ENCODE measurements at places on chromosomes 4 and X. TPM values are rescaled to one million over a fixed set of nuclear protein-coding genes. Genes with fewer than 3 reads are reported as not detected.
A peak's percentile ranks its signal among the peaks of the same experiment; 100 is the strongest.

Gene HSFX1
- 0.25 TPM for total RNA-seq

DNA sequence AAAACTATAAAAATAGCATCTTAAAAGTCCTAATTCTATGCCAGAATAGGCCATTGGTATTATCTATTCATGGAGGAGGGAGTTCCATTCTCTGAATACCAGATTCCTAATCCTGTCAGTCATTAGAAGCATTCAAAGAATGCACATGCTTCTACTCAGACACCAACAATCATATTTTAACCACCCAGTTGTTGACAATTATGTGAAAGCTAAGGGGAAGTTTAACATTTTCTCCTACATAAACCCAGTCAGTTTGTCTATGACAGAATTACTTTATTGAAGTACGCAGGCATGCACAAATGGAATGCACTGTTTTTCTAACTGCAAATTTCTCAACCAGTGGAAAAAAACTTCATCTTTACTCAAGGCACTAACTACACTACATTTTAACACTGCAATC lies 69.6 kb upstream of the MTNR1A start:
- DNase-seq: no peak

- no peak for DNase-seq
Observed at GRCh38 chr4:14539246-14539645, 463.0 kb upstream of the CPEB2 start.

GRCh38 chr4:186151499-186151898 lies 39.9 kb upstream of the CYP4V2 start:
- no peak for DNase-seq

DNA sequence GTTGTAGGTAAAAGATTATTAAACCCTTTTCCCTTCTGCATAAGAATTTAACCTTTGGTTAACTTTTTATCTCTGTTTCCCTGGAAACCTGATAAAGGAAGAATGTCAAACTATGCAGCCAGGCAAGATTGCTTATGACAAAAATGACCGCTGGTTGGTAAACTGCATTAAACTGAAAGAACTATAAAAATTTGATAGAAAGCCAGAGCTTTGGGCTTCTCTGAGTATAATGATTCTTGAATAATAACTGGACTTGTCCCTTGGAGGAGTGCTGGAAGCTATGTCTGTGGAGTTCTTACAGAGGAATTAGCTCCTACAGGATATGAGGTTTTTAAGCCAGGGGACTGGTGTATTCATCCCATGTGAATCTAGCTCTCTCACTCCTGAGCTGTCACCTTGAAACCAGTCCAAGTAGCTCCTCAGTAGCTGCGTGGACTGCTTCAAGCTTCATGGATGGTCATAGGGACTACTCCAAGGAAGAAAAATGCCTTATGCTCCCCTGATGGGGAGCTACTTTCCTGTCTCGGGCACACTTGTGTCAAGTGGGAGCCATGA lies 52.0 kb downstream of the RASL11B start:
- no peak for DNase-seq

Gene MAGEA4
- not detected for total RNA-seq

Gene ARHGEF38
- 0.75 TPM for total RNA-seq

DNA sequence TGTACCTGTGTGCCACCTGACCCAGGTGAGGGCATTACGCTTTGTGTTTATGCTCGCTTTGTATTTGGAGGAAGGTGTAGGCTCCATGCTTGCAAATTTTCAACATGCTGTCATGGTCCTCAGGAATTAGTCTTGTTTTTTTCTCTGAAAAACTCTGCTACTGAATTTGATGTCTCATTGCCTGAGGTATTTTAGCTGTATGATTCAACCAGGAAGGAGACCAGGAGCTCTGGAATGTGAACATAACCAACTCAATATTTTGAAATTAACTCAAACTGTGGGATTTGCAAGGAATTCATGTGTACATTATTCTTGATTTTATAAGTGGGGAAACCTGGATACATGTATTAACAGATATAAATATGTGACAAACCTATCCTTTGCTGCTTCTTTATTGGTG lies 134.1 kb downstream of the SLC4A4 start:
- peak; percentile 61 for DNase-seq

DNA sequence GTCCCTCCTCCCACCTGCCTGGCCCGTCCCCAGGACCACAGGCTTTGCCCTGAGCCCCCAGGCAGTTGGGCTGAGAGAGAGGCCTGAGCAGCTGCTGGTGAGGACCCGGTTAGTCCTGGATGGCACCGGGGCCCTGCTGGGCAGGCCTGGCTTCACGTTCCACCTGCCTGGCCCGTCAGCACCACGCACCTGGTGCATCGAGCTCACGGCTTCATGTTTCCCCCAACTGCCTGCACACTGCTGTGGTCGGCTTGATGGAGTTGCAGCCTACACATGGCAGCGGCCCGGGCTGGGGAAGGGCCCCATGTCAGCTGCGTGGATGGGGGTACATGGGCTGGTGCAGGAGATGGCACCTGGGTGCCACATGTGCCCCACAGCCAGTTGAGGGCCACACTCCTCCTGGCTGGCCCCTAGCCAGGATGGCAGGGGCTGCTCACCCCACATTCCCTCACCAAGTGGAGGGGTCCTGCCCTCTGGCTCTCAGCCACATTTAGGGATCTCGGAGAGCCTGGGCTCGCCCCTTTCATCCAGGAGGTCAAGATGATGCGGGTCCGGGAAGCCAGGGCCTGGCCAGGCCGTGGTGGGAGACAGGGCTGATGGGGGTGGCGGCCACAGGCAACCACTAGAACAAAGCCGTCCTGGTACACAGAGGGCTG lies 28.5 kb downstream of the NKX1-1 start:
- no peak for DNase-seq

Gene SFRP2
- 1.5 TPM for total RNA-seq

Gene NLGN3
- total RNA-seq: 0.34 TPM

Gene RELL1
- 60.7 TPM for total RNA-seq

Gene SPANXA1
- total RNA-seq: 0.41 TPM

Gene CCDC158
- total RNA-seq: 0.34 TPM

Gene JADE3
- total RNA-seq: 11.2 TPM

GRCh38 chr4:15738877-15739276 lies 36.0 kb downstream of the BST1 start:
- DNase-seq: no peak

- no peak for DNase-seq
Observed at GRCh38 chr4:161314371-161314770, 849.4 kb downstream of the FSTL5 start.

DNA sequence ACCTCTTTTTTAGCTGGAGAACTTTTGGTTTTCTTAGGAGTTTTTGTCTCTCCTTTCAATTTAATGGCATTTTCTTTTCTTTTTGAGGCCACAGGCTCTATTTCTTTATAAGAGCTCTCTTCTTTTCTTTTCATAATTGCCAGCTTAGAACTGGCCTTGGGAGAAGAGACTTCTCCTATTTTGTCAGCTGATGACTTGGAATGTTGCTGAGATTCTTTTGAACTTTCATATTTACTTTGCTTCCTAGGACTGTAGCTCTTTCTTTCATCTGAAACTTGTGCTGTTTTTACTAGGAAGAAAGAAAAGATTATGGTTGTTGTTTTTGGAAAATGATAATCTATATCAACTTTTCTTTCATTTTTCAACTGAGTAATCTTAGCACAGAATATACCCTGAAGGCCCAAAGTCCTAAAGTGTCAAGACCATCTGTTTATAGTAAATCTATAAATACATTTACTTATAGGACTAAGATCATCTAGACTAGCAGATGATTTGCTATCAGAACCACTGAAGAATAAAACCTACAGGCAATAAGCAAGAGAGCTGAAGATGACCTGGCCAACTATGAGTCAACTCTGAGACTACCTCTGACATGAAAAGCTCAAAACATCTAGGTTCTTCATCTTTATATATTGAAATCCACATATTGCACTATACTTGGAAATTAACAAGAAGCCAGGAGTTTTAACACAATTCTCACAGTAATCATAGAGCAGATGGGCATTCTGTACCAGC lies 45.6 kb downstream of the RFC1 start:
- no peak for DNase-seq

Gene PRDM8
- total RNA-seq: 0.17 TPM

DNA sequence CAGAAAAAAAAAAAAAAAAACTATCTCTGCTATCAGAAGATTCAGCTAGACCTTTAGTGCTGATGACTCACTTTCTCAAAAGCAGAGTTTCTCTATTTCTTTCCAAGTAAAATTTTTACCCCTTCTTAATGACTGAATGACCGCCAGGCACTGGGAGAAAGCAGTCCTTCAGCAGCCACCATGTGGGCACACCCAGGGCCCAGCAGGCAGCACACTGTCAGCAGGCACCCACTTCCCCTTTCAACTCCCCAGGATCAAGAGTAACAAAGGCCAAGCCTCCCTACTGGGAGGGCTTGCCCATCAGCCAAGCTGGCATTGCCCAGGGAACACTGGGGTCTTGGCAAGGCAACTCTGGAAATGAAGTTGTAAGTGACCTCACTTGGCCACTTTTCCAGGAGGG lies 201.9 kb upstream of the MAMLD1 start:
- no peak for DNase-seq

- no peak for DNase-seq
Observed at GRCh38 chr4:89805297-89805696, 31.7 kb downstream of the SNCA start.

Gene ATP1B4
- total RNA-seq: not detected

DNA sequence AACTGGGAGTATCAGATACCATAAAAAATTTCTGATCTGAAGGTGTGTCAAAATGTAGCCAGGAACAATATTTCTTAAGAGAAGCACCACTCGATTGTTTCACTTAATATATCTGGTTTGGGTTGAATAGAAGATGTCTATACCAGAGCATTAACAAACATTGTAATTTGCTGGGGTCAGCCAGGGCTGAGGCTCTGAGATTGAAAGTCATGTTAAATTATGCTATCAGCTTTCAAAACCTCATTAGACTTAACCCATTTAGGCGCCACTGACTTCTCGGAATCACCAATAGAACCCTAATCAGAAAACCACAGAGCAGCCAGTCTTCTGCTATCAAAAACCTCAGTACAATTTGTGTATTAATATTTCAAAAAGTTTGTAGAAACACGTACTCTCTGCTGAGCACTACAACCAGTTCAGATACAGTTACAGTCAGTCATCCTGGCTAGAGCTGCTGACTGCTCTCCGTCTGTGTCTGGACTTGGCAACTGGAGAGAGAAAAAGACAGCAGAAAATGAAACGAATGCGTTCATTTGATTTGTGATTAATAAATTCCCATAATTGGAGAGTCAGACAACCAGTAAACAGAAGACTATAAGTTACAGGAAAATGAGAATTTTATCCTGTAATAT lies 848.6 kb upstream of the PABPC4L start:
- no peak for DNase-seq

GRCh38 chr4:24476282-24476681 lies 108.1 kb downstream of the DHX15 start:
- DNase-seq: no peak

- DNase-seq: peak; percentile 51
Observed at GRCh38 chr4:30952526-30953219, 232.5 kb downstream of the PCDH7 start.

- DNase-seq: no peak
Observed at GRCh38 chr4:8707045-8707781, 114.6 kb downstream of the CPZ start.

GRCh38 chrX:43976205-43976604 lies 3.0 kb upstream of the NDP start:
- DNase-seq: no peak

- no peak for DNase-seq
Observed at GRCh38 chr4:52595001-52595400, 64.1 kb downstream of the USP46 start.

- no peak for DNase-seq
Observed at GRCh38 chrX:72492499-72492898, 80.1 kb downstream of the HDAC8 start.

Gene MUC7
- total RNA-seq: not detected

DNA sequence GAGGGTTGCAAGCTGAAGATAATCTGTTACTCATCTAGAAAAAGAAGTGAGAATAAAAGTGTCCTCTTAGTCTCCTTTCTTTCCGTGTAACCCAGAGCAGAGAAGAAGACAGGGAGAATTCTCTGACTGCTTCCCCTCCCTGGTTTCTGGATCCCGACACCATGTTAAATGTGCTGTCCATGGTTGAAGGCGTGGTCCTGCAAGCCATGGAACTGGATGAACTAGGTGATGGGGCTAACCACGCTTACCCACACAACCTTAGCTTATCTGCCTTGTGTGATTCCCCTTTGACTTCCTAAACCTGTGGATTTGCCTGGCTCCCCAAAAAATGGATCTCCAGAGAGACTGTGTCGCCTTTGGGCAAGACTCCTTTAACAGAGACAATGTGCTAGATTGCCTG lies 907.6 kb downstream of the FSTL5 start:
- no peak for DNase-seq

GRCh38 chr4:38804654-38805295 lies at the start of gene TLR1:
Gene TLR1 (minus strand): TSS chr4:38804791. CDS start chr4:38798831, 5,960 bp downstream.
- peak; percentile 49 for DNase-seq

DNA sequence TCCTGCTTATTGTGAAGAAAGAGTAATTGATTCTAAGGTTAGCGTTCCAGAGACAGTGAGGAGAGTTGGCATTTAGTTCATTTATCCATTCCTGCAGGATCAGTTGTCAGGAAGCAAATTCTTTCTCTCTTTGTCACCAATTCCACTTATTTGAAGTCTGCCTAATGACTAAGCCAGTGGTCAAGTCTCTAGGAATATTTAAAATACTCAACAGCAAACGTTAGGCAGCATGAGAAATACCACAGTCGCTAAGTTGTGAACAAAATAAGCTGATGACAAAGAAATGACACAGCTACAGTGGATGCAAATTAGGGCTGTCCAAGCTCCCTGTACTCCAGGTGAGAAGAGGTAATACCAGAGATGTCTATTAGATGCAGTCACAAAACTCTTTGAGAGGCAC lies 6.6 kb upstream of the MAGEB17 start:
- DNase-seq: peak; percentile 92

Gene USP17L10
- not detected for total RNA-seq

Gene ANXA3
- total RNA-seq: 297 TPM

DNA sequence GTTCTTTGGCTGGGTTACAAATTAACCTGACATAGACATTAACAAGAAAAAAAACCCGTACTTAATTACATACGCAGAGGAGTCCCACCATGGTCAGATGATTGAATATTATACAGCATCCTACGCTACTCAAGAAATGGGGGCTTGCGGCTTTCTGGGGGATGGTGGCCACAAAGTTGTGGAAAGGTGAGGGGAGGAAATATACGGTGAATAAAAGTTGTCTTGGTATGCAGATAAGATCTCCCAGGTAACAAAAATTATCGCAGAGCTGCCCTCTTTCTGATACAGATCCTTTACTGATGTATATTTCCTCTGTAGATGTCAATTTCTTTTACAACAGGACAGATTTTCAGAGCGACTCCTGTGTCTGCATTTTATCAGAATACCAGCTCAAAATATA lies 890 bp downstream of the DCAF16 start:
- no peak for DNase-seq

Gene FNIP2
- 44.2 TPM for total RNA-seq

DNA sequence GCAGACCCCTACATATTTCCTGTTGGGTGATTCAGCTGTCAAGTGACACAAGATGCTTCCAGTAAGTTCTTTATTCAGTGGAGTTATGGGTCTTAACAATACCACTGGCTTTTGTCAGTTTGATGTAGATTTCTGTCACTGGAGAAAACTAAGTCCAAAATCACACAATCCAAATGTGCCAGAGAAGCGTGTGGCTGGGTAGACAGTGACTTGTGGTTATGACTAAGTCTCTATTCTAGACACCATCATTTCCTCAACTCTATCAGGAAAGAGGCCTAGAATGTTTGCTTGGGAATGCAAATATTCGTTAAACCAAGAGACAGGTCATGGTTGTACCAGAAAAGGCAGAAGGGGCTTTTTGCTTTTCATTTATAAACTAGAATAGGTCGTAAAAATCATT lies 54.4 kb upstream of the HS3ST1 start:
- DNase-seq: no peak

- no peak for DNase-seq
Observed at GRCh38 chr4:30919458-30919857, 199.3 kb downstream of the PCDH7 start.

GRCh38 chr4:104015680-104016079 lies 295.9 kb upstream of the TACR3 start:
- DNase-seq: no peak

Gene XAGE2
- not detected for total RNA-seq

Gene PJA1
- total RNA-seq: 37.8 TPM
